Stimulated activated CD4-positive, alpha-beta T cell treated with anti-CD3 and anti-CD28 coated beads, Interleukin-1b, Interleukin-23, amount 100 ng/mL, for 4 hours (primary cell): ENCODE measurements at places on chromosomes 16 and 17.

GRCh38 chr17:68897557-68897956 is 57.6 kb downstream of the ABCA8 start:
- no peak for DNase-seq

DNA sequence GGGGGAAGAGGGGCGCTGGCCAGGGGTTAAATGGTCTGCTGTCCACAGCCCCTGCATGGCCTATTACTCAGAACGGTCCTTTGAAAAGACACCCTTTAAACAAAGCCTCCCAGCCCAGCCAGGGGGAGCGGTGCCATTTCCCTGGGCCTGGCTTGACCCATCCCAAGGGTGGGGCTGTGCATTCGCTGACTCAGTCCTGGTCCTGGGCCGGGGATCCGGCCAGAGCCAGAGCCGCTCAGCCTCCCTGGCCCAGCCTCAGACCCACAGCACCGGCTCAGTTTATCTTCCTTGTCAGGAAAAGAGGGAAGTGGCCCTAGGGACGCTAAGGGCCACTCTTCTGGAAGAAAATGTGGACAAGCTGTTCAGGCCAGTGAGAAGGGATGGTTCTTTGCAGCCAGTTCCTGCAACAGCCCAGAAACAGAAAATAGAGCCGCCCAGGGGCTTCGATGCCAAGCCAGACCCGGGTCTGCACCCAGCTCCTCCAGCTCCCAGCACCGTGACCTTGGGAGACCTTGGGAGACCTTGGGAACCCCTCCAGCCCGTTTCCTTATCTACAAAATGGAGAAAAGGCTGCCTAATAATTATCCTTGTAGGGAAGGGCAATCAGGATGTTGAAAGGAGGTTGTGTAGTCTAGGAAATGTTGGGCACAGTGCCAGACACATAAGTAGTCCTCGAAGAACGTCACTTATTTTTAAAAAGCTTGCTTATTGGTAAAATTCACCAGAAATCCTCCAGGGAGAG is 82.5 kb downstream of the ZDHHC7 start:
- no peak for DNase-seq

GRCh38 chr17:82241926-82242697 is 13.3 kb downstream of the SLC16A3 start:
- DNase-seq = no peak

DNA sequence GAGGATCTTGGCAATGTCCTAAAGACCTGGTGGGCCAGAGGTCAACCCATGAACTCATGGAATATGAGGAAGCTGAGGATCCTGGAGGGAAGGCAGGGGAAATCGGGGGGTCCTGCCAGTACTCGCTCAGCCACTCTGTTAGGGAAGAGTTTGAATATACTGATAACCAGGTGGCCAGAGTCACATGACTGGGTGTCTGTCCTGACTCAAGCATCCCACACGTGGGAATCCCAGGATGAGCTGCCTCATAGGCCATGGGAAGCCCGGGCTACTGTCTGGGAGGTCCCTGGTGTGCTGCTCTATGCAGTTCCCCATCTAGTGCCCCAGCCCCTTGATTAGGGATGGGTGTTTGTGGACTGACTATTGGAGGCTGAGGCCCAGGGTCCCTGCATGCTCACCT is 1.6 kb downstream of the EXOC3L1 start:
- DNase-seq = no peak

DNA sequence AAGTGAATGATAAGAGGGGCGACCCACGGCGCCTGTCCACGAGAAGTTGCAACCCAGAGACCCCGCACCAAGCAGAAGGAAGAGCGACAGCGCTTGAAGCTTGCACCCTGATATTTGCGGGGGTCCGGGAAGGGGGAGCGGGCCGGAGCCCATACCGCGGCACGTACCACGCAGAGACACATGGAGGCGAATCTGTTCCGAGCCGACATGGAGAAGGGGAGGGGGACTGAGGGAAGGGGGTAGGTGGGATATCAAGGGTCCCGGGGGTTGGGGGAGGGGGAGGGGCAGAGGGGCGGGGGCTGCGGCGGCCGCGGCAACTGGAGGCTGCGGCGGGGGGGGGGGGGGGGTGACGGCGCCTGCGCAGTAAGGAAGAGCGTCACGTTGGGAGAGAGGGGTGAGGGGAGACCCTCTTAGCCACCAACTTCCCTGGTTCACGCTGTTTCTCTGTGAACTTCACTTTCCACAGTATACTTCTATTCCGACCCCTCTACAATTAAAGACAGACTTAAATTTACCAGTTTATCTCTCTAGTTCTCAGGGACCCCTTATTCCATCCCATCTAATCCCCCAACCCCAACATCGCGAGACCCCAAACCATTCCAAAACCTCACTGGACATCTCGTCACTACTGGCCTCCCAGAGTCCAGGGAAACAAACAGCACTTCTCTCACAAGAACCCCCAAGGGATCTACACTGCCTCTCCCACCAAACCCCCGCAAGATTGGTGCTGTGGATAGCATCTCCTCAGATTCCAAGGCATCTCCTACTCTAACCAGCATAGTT is 8.0 kb downstream of the DLG4 start:
- no peak for DNase-seq

GRCh38 chr16:24685539-24686432 is 43.7 kb upstream of the TNRC6A start:
- DNase-seq = no peak

- DNase-seq = no peak
These were observed 78.6 kb upstream of the CA10 start for GRCh38 chr17:52237151-52237550.

- no peak for DNase-seq
These were observed 235.8 kb downstream of the MAP2K4 start for GRCh38 chr17:12256380-12256995.

GRCh38 chr17:27968206-27968732 is 74.2 kb upstream of the NLK start:
- no peak for DNase-seq

DNA sequence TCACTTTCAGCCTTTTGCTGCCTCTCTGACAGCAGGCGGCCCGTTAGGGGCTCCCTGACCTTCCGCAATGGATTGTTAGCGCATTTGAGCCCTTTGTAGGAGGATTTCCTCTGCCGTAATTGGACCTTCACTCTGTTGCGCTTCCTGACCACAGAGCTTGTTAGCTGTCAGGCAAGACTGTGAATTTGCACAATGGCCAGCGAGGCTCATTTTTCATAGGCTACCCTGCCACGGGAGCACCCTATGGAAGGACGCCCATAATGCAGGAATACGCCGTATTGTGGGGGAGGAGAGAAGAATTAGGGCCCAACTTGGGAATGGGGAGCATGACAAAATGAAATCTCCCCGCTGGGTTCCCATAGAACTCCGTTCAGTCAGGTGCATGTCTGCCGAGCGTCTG is 205.2 kb upstream of the NLRP1 start:
- no peak for DNase-seq

GRCh38 chr17:80138856-80139426 is 8.0 kb downstream of the EIF4A3 start:
- DNase-seq = no peak

- DNase-seq = no peak
These were observed 74.1 kb upstream of the MED13 start for GRCh38 chr17:62139141-62139540.

GRCh38 chr16:58284469-58284868 is 10.4 kb downstream of the PRSS54 start:
- DNase-seq = no peak

- DNase-seq = no peak
These were observed 3.0 kb downstream of the TRIM47 start for GRCh38 chr17:75875182-75875939.

GRCh38 chr17:1626333-1626732 is 2.3 kb downstream of the SLC43A2 start:
- no peak for DNase-seq

DNA sequence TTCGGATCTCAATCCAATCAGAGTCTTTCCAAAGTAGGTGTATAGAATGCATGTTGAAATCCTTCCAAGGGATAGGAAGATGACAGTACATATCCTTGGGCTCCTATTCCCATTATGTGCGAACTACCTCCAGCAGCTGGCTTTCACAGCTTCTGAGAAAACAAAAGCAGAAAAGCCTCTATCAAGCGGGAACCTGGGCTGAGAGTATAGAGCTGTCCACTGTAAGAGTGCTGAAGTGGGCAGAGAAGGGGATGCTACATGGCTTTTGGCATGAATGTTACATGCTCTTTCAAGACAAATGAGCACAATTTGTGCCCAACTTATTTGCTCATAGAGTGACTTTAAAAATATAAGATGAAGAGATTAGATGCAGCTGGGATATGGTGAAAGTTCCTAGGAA is 993.5 kb downstream of the CDH8 start:
- DNase-seq = no peak

- no peak for DNase-seq
These were observed 177.1 kb upstream of the ELAC2 start for GRCh38 chr17:13194887-13195286.

GRCh38 chr17:57612202-57613071 is 132.7 kb downstream of the CCDC182 start:
- DNase-seq = no peak

DNA sequence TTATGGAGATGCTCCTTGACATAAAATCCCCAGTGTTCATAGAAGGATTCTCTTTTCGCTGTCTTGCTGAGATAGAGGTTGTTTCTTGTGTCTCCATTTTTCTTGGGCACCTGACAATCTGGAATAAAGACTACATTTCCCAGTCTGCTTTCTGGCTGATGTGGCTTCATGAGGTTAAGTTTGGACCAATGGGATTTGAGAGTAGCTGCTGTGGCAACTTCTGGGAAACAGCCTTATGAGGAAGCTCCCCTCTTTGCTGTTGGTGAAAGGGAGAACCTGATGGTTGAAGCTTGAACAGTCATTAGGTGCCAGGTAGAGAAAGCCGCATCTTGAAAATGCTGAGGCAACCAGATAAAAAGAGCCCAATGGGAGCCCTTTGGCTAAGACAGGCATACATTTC is 24.4 kb downstream of the HS3ST4 start:
- no peak for DNase-seq

- DNase-seq = no peak
These were observed 22.7 kb downstream of the MPP3 start for GRCh38 chr17:43810226-43810715.

DNA sequence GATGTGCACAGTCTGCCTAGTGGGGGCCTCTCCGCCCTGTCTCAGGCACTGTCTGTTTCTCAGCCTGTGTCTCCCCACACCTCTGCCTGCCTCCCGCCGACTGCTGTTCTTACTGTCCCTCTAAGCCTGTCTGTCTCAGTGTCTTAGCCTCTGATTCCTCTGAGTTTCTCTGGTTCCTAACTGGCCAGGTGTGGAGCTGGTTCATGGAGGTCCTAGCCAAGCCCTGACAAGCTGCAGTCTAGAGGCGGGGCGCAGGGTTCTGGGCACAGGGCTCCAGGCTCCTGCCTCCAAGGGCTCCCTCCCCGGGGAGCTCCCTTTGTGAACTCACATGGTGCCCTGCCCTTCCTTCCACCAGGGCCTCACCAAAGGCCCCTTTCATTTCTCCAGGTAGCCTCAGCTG is 19.4 kb downstream of the C17orf100 start:
- DNase-seq = no peak

DNA sequence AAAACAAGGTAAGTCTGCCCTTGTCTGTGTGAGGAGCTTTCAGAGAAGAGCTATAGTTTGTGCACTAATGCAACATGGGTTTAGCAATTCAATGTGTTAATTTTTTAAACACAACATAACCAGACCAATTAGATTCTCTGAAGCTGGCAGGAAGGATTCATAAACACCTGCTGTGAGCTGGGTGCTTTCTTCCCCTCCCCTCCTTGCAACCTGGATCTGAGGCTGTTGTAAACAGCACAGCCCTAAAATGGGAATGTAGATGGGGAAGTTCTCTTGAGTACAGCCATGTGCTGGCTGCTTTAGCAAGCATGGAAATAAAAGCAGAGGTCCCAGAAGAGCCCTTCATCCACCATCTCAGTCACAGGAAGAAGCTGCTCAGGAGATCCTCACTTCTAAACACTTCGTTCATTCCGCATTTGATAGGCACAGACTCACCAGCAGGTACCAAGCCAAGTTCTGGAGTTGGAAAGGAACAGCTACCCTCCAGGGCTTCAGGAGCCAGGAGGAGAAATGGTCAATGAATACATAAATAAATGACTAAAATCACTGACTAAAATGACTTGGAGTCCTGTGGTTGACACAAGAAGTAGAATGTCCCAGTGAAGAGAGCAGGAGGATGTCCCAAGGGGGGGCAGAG is 21.7 kb downstream of the AXIN2 start:
- DNase-seq = no peak

GRCh38 chr17:8124350-8125153 is 646 bp upstream of the HES7 start:
- no peak for DNase-seq

DNA sequence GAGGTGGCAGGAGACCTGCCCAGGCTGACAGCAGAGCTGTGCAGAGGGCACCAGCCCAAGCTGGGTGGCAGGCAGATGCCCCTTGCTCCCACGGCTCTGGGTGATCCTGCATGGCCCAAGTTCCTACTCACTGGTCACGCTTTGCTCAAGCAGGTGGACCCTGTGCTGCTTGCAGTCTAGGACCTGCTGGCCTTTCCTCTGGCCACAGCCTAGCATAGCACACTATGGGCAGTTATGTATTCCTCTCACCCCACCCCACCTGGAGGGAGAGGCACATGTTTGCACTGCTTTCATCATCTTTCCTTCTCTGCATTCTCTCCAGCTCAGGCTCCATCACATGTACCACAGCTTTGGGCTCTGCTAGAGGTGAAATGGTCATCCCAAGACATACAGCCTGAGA is 19.6 kb upstream of the SREBF1 start:
- no peak for DNase-seq

- no peak for DNase-seq
These were observed 6.8 kb downstream of the KRT38 start for GRCh38 chr17:41434005-41434404.

DNA sequence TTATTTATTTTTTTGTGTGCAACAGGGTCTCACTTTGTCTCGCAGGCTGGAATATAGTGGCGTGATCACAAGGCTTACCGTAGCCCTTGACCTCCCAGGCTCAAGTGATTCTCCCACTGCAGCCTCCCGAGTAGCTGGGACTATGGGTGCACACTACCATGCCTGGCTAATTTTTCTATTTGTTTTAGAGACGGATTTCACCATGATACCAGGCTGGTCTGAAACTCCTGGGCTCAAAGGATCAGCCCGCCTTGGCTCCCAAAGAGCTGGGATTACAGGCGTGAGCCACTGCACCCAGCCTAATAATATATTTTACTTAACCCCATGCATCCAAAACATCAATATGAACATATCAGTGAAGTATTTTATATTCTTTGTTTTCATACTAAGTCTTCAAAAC is 2.0 kb downstream of the CCDC200 start:
- DNase-seq = no peak
